ENCODE measurements at places on chromosomes 12 and 14.
A peak's percentile ranks its signal among the peaks of the same experiment; 100 is the strongest.

- DNase-seq = no peak
These were observed 22.4 kb upstream of the GPR33 start for GRCh38 chr14:31510222-31510621.

DNA sequence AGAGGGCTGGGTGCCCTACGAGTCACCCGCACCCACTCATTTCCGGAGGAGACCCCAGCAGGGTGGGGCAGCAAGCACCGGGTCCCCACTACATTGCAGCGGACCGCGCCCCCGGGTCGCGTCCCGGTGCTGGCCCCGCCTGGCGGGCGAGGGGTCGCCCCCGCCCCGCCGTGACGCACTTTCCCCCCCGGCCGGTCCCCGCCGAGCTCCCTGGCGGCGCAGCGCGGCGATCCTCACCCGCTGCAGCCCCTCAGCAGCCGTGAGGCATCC lies 106.1 kb downstream of the PRICKLE1 start:
- DNase-seq = peak; percentile 36

- no peak for DNase-seq
These were observed 17.1 kb downstream of the KIAA0586 start for GRCh38 chr14:58444627-58445026.

DNA sequence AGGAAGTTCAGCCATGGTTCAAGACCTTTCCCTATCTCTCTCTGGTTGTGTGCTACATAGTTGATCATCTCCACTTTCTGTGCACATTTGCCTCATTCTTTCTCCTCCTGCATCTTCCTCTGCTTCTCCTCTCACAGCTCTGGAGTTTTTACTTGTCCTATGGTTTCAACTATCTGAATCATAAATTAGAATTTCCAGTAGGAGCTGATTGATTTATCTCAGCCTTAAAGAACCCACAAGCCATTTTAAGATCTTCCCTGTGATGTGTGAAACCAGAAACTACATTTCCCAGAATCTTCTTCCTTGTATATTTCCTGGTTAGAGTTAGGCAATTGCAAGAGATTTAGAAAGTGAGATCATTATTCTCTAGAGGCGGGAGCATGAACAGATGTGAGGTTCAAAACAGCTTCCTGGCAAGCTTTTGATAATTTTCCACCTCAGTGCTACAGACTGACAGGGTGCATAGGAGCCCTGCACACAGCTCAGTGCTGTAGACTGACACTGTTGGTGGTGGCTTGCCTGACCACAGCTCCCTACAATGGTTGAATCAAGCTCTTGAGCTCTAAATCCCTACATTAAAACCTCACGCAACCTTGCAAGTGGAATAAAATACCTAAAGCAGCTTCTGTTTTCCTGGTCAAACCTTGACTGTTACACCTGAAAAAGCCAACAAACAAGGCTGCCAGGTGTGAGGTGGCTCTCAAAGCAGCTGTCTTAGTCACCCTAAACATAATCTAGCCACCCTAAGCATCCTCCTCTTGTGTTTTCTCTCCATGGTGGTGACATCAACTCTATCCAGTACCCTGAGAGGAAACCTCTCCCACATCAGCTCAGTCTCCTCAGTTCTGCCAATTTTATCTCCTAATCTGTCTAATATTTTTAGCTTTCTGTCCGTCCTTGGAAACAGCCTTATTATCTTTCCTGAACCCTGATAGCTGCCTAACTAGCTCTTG lies 21.5 kb upstream of the IFNG start:
- no peak for DNase-seq

GRCh38 chr14:103530390-103530789 lies 1.4 kb downstream of the TRMT61A start:
- no peak for DNase-seq

DNA sequence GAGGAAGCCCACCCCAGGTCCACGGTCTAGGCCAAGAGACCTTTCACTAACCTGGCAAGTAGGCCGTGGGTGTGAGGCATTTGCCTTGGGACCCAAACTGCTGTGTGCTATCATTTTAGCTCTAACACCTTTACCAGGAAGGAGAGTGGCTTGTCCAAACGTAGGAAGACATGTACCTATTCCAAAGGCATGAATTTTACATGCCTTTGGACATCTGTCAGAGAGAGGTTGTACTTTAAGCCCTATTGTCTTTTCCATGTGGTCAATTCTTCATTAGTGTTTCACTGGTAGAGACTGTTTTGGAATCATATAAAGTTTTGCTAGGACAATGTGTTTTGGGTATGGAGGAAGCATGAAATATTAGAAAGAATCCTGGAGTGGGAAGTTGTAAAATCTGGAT lies 148.8 kb downstream of the SLC41A2 start:
- DNase-seq = no peak

- peak; percentile 36 for DNase-seq
These were observed 191.6 kb downstream of the DUSP6 start for GRCh38 chr12:89160716-89161123.

DNA sequence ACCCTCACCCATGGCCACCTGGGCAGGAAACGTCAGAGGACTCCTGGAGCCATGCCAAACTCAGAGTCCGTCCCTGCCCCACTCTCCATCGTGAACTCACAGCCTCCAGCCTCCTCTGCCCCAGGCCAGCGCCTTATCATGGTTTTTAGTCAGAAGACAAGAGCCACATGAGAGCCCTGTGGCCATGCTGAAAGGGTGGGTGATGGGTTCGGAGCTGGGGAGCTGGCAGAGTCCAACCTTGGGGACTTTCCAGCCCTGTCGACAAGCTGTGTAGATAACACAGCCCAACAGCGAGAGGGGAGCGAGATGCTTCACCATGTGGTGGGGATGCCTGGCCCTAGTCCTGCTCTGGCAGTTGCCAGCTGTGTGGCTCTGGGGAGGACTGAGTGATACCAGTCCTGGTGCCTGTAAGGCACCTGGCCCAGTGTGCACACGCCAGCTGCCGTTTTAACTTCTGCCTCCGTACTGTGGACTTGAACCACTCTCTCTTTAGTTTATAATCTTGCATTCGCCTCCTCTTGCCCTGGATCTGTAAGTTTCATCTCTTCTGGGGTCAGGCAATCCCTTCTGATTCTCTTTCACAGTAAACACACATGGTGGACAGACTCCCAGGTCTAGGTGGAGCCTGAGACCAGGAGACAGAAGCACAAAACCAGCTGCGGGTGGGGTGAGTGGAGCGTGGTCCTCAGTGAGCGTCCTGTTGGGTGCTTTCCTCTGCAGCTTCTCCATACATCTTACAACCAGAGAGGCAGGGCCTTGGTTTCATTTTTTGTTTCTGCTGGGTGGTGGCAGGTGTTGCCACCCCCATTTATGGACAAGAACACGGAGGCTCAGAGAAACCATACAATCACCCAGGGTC lies 55.3 kb downstream of the RIN3 start:
- no peak for DNase-seq

DNA sequence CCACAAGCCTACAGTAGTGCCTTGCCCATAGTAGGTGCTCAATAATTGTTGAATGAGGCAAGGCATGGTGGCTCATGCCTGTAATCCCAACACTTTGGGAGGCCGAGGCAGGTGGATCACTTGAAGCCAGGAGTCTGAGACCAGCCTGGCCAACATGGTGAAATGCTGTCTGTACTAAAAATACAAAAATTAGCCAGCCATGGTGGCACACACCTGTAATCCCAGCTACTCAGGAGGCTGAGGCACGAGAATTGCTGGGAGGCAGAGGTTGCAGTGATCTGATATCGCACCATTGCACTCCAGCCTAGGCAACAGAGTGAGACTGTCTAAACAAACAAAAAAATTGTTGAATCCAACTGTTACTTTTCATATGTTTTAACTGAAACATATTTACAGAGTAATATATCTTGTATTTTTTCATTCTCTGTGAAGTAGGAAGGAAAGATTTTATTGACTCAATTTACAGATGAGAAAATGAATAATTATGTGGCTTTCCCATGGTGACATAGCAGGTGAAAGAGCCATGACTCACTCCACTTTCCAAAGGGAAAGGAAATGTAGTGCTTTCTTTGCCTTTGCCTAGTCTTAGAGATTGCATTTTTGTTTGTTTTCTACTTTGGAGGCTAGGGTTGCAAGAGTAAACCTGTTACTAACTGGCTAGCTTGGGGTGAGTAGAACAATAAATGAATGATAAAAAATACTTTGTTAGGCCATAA lies 95.4 kb upstream of the SLC38A4 start:
- no peak for DNase-seq

- no peak for DNase-seq
These were observed 11.3 kb downstream of the KMT5A start for GRCh38 chr12:123395236-123395635.

GRCh38 chr14:32588448-32589320 lies 259.6 kb downstream of the AKAP6 start:
- no peak for DNase-seq

GRCh38 chr12:6234214-6234613 lies 34.0 kb downstream of the CD9 start:
- no peak for DNase-seq

- DNase-seq = no peak
These were observed 57.2 kb downstream of the SIX6 start for GRCh38 chr14:60566101-60566500.

- no peak for DNase-seq
These were observed 78.6 kb downstream of the IFNG-AS1 start for GRCh38 chr12:68067762-68068376.

DNA sequence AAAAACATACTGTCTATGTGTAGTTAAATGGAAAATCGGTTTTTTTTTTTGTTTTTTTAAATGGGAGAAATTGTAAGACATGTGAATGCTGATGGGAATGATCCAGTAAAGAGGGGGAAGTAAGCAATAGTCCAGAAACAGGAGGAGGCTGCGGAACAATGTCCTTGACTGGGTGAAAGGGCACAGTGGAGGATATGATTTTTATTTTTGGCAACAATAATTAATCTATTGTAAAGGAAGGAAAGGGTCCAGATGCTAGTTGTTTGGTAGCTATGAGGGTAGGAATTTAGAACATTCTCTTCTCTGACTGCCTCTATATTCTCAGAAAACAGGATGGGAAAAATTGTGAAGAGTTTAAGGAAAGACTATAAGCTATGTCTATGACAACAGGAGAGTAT lies 76.6 kb downstream of the RPL10L start:
- DNase-seq = no peak

- no peak for DNase-seq
These were observed 49.9 kb downstream of the ITPR2 start for GRCh38 chr12:26783131-26783526.

DNA sequence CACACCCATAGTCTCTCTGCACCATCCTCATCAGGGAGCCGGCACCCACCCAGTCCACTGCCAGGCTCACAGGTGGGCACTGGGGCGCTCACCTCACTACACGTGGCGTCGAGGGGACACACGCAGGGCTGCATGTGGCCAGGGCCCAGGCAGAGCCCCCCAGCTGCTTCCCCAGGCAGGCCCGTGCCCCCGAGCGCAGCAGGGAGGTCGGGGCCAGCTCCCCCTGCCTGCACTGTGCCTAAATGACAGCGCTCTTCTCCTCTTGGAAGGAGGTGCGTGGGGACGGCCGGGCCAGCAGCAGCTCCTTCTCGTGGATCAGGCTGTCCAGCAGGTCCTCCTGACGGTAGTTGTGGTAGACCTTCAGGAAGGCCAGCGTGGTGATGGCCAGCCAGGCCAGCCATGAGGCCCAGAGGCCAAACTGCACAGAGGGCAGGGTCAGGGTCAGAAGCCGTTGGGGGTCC lies 11.3 kb downstream of the TMEM179 start:
- DNase-seq = no peak

GRCh38 chr12:4438834-4439596 lies 6.6 kb downstream of the FGF6 start:
- no peak for DNase-seq

DNA sequence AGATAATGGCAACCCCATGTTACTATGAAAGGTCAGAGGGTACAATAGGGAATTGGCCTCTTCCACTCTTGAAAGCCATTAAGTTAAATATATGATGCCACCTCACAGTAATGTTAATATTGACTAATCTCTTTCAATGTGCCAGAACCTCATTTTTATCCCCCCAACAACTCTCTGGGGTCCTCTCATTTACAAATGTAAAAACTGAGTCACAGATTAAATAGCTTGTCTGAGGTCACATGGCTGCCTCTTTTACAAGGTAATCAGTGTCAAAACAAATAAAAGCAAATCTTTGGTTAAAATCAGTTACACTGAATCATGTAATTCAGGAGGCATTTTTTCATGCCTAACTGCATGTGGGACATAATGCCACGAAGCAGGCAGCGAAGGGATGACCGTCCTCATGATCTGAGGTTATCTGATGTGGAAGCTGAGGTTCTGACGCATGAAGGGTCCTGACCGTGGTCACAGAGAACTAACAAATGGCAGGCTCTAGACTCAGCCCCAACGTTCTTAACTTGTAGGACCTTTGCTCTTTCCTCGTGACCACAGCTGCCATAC lies 78.5 kb downstream of the PTPN21 start:
- DNase-seq = no peak

- no peak for DNase-seq
These were observed 259.9 kb upstream of the DDHD1 start for GRCh38 chr14:53412819-53413675.

- no peak for DNase-seq
These were observed 171.7 kb downstream of the SLC5A8 start for GRCh38 chr12:101038289-101038871.

GRCh38 chr14:87461704-87462103 lies 531.3 kb downstream of the GALC start:
- no peak for DNase-seq

GRCh38 chr14:91796617-91797347 lies 64.9 kb upstream of the CATSPERB start:
- no peak for DNase-seq

GRCh38 chr12:66449531-66449930 lies 147.2 kb downstream of the HELB start:
- DNase-seq = no peak

- DNase-seq = no peak
These were observed 121.3 kb downstream of the TBX3 start for GRCh38 chr12:114562654-114563053.

DNA sequence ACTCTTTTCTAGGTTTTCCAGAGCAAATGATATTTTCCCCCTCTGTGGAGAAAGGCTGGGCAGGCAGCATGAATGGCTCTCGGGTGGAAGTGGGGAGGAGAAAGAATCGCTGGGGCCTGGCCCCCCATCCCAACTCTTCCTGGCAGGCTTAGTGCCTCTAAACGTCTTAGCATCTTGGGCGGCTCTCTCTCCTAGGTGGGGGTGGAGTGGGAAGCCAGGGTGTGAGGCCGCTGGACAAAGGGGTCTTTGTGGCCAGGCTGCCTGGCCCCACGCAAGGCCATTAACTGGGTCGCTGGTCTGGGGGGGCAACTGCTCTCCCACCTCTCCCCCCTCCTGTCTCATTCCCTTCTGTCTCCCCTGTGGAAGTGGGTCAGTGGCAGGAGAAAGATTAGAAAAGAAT lies 4.7 kb downstream of the LRP1-AS start:
- DNase-seq = no peak

Measured in stimulated activated CD4-positive, alpha-beta T cell treated with anti-CD3 and anti-CD28 coated beads, Interleukin-4, amount 100 ng/mL, for 1 hour (primary cell).